ENCODE measurements at places on chromosomes 2 and 18.

- DNase-seq: no peak
These were observed 298.9 kb upstream of the NCKAP5 start for GRCh38 chr2:133867166-133867565.

DNA sequence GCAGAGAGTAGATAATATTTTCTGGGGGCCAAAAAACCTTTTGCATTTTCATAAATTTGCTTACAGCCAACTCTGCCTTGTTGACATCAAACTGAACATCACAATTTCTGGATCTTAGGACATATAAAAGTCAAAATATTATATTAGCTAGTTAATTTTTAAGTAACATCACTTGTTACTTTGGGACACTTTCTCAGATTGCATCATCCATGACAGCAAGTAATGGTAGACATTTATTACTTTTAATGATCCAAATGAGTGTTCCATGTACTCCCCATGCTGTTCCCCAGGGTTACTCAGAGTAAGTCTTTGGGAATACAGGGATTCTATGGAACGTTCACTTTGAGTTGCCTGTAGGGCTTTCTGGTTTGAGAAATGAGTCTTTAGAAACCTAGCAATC is 39.1 kb upstream of the CWC22 start:
- no peak for DNase-seq

GRCh38 chr18:45687621-45688020 is 36.4 kb upstream of the SLC14A1 start:
- DNase-seq: no peak

GRCh38 chr2:26126074-26126473 is 46.8 kb upstream of the GAREM2 start:
- no peak for DNase-seq

GRCh38 chr18:10477121-10477862 is 22.9 kb downstream of the APCDD1 start:
- no peak for DNase-seq

GRCh38 chr2:109402180-109402579 is 211.6 kb downstream of the SEPTIN10 start:
- no peak for DNase-seq

- no peak for DNase-seq
These were observed 30.9 kb downstream of the FHOD3 start for GRCh38 chr18:36328385-36328858.
